ENCODE measurements at places on chromosomes 2 and 18.

DNA sequence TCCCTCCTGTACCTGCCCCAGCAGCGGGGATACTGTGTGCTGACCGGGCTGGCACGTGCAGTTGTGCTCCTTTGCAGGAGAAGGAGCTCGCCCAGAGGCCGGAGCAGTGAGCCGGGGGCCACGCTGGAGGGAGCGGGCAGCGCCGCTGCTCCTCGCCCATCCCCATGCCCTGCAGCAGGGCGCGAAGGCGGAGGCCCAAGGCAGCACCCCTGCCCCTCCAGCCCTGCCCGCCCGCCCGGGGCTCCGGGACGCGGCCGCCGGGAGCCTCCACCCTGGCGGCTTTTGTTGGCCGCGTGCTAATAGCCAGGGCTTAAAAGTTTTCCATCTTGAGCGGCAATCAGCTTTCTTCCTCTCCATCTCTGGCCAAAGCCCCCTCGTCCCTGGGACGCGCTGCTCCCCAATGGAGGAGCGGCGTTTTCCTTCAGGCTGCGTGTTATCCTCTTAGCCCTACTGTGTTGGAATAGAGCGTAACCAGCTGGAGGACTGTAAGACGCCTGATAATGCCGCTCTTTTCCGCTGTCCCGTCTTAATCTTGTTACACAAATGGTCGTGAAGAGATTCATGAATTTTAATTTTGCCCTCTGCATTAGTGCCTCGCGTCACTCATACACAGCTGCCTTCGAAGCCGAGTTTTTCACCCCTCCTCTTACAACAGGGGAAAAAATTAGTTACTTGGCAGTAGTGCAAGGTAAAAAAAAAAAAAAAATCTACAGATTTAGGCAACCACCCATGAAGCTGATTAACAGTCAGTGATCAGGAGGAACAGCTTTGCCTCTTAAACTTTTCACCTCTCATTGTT is 172.9 kb upstream of the SIX3 start:
- no peak for DNase-seq

- no peak for DNase-seq
Observed at GRCh38 chr2:180959787-180960186, 20.6 kb upstream of the UBE2E3 start.

GRCh38 chr18:76984193-76985155 is 148.1 kb downstream of the MBP start:
- no peak for DNase-seq

- no peak for DNase-seq
Observed at GRCh38 chr2:230413479-230413878, 2.5 kb upstream of the SP100 start.

- DNase-seq, result no peak
Observed at GRCh38 chr18:22163416-22164161, 5.8 kb upstream of the GATA6 start.

- DNase-seq, result no peak
Observed at GRCh38 chr2:174779361-174779928, 15.2 kb upstream of the CHRNA1 start.

DNA sequence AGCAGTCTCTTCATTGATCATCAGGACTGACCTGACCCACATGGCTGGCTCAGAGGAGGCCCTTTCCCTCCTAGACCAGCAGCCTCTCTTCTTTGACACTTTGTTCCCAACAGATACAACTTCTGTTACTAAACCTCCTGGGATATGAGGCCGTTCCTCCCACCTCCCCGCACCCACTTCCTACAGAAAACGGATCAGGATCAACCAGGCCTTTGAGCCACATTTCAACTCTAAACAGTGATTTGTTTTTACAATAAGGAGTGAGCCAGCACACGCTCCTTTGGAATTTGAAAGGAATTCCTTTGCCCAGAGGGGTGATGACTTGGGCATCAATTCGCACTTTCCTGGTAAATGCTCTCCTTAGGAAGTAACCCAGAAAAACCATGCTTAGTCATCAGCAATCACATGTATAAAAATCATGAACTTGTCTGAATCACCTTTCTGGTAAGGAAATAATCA is 180.4 kb downstream of the FAM124B start:
- peak; percentile 16 for DNase-seq

GRCh38 chr2:238458651-238459050 is 31.9 kb downstream of the ASB1 start:
- DNase-seq, result no peak

- DNase-seq, result no peak
Observed at GRCh38 chr18:57475408-57475807, 40.2 kb downstream of the ONECUT2 start.

- DNase-seq, result peak; percentile 41
Observed at GRCh38 chr2:100422320-100423055, 5.0 kb upstream of the CHST10 start.

DNA sequence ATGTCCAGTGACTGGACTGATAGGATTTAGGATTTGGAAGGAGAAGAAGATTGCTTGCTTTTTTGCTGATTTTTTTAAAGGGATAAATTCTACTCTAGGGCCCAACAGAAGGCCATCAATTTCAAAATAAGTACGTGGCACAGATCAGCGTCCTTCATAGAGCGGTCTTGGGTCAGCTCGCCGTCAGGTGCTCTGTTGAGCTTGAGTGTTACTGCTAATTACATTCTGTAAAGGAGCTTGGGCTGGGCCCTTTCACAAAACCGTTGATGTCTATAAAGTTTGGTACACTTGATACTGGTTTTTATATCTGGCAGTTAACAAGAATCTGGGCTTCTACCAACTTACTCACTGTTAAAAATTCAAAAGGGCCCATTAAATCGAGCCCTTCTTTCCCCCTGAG is 45.4 kb downstream of the ARMC9 start:
- DNase-seq, result no peak

DNA sequence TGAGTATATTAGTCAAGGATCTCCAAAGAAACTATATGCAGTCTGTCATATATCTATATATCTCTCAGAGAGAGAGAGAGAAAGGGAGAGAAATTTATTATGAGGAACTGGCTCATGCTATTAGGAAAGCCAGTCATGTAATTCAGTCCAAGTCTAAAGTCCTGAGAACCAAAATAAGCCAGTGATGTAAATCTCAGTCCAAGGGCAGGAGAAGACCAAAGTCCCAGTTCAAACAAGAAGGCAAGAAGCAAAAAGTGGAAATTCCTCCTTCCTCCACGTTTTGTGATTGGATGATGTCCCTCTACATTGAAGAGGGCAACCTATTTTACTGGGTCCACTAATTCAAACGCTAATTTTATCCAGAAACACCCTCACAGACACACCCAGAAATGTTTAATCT is 34.2 kb upstream of the SPATS2L start:
- no peak for DNase-seq

GRCh38 chr2:63435070-63435469 is 153.2 kb downstream of the WDPCP start:
- DNase-seq, result no peak

DNA sequence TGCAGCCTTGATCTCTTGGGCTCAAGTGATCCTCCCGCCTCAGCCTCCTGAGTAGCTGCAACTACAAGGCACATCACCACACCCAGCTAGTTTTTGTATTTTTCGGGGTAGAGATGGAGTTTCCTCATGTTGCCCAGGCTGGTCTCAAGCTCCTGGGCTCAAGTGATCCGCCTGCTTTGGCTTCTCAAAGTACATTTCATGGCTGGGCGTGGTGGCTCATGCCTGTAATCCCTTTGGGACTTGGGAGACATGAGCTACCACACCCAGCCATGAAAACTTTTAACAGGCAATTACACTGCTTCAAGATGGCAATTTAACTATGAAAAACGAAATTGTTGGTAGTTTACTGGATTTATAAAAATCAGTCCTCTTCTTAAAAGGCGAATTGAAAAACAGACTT is 69.7 kb downstream of the MEP1B start:
- no peak for DNase-seq

- DNase-seq, result no peak
Observed at GRCh38 chr2:122255924-122256323, 500.5 kb downstream of the TSN start.

DNA sequence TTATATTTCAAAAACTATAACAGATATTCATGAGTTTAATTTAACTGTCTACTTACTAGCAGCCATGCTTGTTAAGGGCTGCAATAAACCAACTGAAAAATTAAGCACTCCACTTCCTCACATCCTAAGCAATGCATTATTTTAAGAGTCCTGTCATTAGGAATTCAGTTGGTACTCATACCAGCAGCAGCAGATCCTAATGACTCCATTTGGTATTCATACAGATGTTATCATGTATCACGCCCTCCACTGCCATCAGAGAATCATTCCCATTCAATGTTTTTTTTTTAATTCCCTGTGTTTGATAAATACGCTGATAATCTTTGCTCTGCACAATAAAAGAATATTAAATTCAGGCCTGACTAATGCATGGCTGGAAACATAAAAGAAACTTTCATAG is 236.8 kb downstream of the AFF3 start:
- no peak for DNase-seq

- DNase-seq, result no peak
Observed at GRCh38 chr2:100000915-100001707, 141.3 kb downstream of the AFF3 start.

DNA sequence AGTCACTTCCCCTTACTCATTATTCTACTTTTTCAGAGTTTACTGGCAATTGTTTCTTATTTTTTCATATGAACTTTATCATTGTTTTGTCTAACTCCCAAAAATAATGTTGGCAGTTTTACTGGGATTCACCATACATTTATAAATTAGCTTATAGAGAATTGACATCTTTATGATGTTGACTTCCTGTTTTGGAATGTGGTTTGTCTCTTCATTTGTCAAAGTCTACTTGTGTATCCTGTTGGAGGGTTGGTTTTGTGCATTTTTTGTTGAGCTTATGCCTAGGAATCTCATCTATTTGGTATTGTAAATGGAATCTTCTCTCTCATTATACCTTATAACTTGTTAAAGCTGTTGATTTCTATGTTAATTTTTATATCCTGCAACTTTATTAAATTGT is 16.4 kb downstream of the EPC2 start:
- DNase-seq, result no peak

GRCh38 chr18:3153107-3153704 is 66.6 kb downstream of the MYOM1 start:
- DNase-seq, result no peak

- no peak for DNase-seq
Observed at GRCh38 chr2:138476940-138477339, 24.6 kb upstream of the SPOPL start.

DNA sequence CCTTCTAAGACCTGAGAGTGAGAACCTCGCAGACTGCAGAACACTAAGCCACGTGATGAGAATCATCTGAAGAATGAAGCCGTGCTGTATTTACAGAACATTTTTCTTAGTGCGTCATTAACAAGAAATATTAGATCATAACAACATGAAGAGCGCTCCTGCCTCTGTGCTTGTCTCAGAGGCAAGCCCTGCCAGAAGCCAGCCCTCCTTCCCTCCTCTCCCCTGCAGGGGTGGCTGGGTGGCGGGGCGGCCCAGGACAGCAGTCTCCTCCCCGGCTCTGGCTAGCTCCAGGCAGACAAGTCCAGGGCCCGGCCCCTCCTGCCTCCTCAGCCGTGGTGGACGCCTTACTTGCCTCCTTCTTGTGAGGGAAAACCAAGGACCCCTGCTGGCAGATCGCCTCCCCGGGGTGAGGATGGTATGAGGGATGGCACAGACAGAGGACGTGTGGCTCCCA is 262.7 kb downstream of the TWIST2 start:
- DNase-seq, result no peak

GRCh38 chr18:49648326-49648725 is 86.5 kb downstream of the LIPG start:
- no peak for DNase-seq

- no peak for DNase-seq
Observed at GRCh38 chr2:5021136-5021535, 671.0 kb upstream of the SOX11 start.

- peak; percentile 22 for DNase-seq
Observed at GRCh38 chr18:11689669-11690565, 853 bp downstream of the GNAL start.

- DNase-seq, result peak; percentile 33
Observed at GRCh38 chr2:45390441-45390840, 220.6 kb downstream of the SRBD1 start.

- no peak for DNase-seq
Observed at GRCh38 chr2:109378682-109379081, 235.1 kb downstream of the SEPTIN10 start.

DNA sequence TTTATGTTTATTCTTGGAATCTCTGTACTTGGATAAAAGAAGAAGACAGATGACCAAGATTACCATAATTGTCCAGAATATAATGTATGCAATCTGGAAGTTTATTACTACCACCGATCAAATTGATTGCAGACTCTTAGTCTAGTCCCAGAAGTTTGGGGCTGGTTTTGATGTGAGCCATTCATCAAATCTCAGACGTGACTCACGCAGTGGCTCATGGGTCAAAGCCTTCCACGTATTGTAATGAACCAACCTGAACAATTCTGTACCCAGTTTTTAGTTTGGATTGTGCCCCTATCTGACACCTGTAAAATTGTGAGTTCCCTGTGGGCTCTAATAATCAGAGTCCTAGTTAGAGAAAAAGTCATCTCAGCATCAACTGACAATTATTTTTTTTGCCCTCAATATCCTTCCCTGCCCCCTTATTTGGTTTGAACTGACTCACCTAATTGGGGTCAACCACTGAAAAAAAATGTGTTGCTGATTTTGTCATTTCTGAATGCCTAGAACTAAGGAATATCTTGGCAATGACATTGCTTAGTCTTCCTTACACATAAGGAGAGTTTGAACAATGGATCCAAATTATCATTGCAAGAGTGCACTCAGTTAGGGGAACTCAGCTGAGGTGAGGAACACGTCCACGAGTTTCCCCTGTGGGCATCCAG is 219.5 kb upstream of the NRP2 start:
- no peak for DNase-seq

DNA sequence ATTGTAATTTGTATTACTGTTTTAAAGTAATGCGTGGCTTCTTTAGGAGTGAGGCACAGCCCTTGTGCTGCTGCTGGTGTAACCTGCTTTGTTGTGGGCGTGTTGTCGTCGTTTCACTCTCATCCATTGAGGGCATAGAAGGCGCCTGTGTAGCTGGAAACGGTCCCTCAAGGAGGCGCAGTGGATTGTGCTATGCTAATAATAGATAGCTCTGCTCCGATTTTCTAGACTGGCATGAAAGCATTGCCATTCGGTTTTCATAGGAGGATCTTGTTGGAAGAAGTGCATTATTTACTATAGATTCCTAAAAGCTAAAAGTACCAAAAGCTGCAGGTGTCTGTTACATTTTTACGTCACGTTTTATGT is 17.9 kb downstream of the RAB12 start:
- no peak for DNase-seq

DNA sequence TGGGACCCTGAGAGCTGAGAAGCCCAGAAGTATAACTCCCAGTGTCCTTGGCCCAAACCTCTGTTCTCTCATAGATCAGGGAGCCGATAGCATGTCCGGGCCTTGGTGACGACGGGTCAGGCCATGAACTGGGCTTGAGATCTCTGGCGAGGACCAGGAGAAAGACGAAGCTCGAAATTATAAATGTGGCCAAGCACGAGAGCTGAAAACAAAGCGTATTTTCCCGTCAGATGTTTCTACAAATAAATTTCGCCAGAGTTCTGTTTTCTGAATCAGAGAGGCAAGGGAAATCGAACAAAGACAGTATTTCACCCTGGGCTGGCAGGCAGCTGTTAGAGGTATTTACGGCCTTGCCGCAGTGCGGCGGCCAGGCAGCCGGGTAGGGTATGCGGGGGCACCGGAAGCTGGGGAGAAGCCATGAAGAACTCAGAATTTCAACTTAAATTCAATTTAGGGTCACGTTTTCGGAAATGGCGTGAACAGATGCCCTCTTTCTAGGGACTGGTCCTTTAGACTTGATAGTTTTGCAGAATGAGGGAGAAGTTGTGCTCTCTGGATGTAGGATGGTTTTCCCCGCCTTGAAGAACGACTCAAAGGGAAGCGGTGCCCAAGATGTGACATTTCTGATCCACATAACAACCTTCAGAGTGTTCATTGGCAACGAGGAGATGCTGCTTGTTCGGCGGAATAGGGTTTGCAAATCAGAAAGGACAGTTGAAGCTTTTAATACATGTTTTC is 9.6 kb downstream of the HOXD8 start:
- DNase-seq, result no peak
